ENCODE measurements at places on chromosomes 16 and 17. TPM values are rescaled to one million over a fixed set of nuclear protein-coding genes. Genes with fewer than 3 reads are reported as not detected.

The SLC12A3 gene
- total RNA-seq = not detected

The KRTAP4-5 gene
- not detected for total RNA-seq

The ST6GALNAC1 gene
- 10.8 TPM for total RNA-seq

The RMI2 gene
- 3.8 TPM for total RNA-seq

The STX4 gene
- total RNA-seq = 18.7 TPM

The OSGIN1 gene
- 1.8 TPM for total RNA-seq

The RARA gene
- total RNA-seq = 2.3 TPM

The KRT25 gene
- total RNA-seq = not detected

The PLXDC1 gene
- total RNA-seq = under 0.01 TPM

The TNS4 gene
- total RNA-seq = 27.1 TPM

The MILR1 gene
- not detected for total RNA-seq

The OR2C1 gene
- total RNA-seq = not detected

The HOXB5 gene
- not detected for total RNA-seq

The CAVIN1 gene
- total RNA-seq = 159 TPM

The SPECC1 gene
- total RNA-seq = 57.1 TPM

The SLC5A10 gene
- total RNA-seq = 0.13 TPM

The BCAR1 gene
- 32.5 TPM for total RNA-seq

The CASKIN2 gene
- total RNA-seq = 3.9 TPM

The RDM1 gene
- total RNA-seq = 0.13 TPM

The HCRT gene
- not detected for total RNA-seq

The PLA2G10 gene
- total RNA-seq = not detected

The LLGL2 gene
- total RNA-seq = 44.5 TPM

The PNMT gene
- not detected for total RNA-seq

The ACAP1 gene
- 4.2 TPM for total RNA-seq

The ZG16B gene
- total RNA-seq = 0.90 TPM

The TBC1D3 gene
- not detected for total RNA-seq

The CMTM2 gene
- total RNA-seq = not detected

The MAPK8IP3 gene
- 28.7 TPM for total RNA-seq

The KRTAP9-2 gene
- not detected for total RNA-seq

The WFIKKN1 gene
- not detected for total RNA-seq

The HOXB4 gene
- total RNA-seq = not detected

The CCL3 gene
- total RNA-seq = not detected

The ITGB3 gene
- 0.51 TPM for total RNA-seq

The VTN gene
- under 0.01 TPM for total RNA-seq

The NPIPA3 gene
- 0.53 TPM for total RNA-seq

The LPCAT2 gene
- total RNA-seq = 11.8 TPM

The ANKRD40CL gene
- not detected for total RNA-seq

The FBXW10B gene
- total RNA-seq = 3.6 TPM

The RBFOX1 gene
- total RNA-seq = not detected

The SCNN1G gene
- 0.38 TPM for total RNA-seq

The FOXC2 gene
- total RNA-seq = not detected

The HS3ST6 gene
- total RNA-seq = not detected

The HBM gene
- total RNA-seq = not detected

The TCAP gene
- total RNA-seq = not detected

The CCDC154 gene
- total RNA-seq = 0.51 TPM

The SLC5A11 gene
- total RNA-seq = not detected

The DNAH17 gene
- total RNA-seq = not detected

The HSD17B2 gene
- total RNA-seq = 63.7 TPM

The AXIN1 gene
- 49.5 TPM for total RNA-seq

The TBC1D3I gene
- not detected for total RNA-seq

The CACNG5 gene
- not detected for total RNA-seq

The GJD3 gene
- 0.53 TPM for total RNA-seq

The ATXN7L3 gene
- 32.4 TPM for total RNA-seq

The EFCAB3 gene
- not detected for total RNA-seq

The SMARCD2 gene
- total RNA-seq = 112 TPM

The LITAF gene
- 71.6 TPM for total RNA-seq

The PRAC2 gene
- not detected for total RNA-seq

The ASB16 gene
- not detected for total RNA-seq
